Esophagus (tissue), 2 donors: ENCODE measurements at places on chromosomes 11 and 22. TPM values are rescaled to one million over a fixed set of nuclear protein-coding genes. Genes with fewer than 3 reads are reported as not detected.

SPI1 gene
- polyA plus RNA-seq = 6.8 TPM

OR8J3 gene
- polyA plus RNA-seq = not detected

ASRGL1 gene
- 0.45 TPM for polyA plus RNA-seq

CCDC116 gene
- polyA plus RNA-seq = 0.61 TPM

FUT4 gene
- 0.75 TPM for polyA plus RNA-seq

CARD18 gene
- 3.3 TPM for polyA plus RNA-seq

OR52H1 gene
- polyA plus RNA-seq = not detected

KCNJ11 gene
- 0.71 TPM for polyA plus RNA-seq

SNX32 gene
- polyA plus RNA-seq = 0.47 TPM

LYVE1 gene
- 6.2 TPM for polyA plus RNA-seq

OR2AG2 gene
- 0.04 TPM for polyA plus RNA-seq

TSSK2 gene
- polyA plus RNA-seq = 0.06 TPM
